ENCODE measurements at places on chromosomes 13 and 19.

- no peak for DNase-seq
Measured at GRCh38 chr19:3573162-3573857, 566 bp downstream of the HMG20B start.

DNA sequence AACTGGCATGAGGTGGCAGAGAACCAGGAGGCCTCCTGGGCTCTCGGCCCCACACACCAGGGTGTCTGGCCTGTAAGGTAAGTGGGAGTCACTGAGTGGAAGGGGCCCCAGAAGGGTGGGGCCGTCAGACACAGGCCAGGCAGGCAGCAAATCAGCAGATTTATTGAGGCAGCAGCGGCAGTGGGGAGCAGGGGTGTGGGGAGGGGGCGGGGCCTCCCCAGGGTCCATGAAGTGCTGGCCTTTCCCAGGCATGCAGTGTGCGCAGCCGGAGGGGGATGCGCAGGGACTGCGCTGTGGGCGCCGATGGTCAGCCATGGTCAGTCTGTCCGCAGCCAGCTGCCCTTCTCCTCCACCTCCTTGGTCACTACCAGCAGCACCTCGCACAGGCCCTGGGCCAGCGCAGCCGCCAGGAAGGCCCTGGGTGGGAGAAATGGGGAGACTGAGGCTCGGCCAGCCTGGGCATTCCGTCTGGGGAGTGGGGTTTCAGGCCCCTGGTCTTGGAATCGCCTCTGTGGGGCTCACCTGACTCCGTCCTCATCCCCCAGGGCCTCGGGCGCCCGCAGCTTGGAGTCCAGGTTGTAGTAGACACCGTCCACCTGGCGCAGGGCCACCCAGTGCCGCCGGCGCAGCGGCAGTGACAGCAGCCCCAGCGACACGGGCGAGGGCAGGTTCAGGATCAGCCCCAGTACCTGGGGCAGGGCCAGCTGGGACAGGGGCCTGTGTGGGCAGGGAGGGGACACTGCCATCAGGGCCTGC, 5.0 kb downstream of the JOSD2 start:
- DNase-seq: no peak

- DNase-seq: peak; percentile 74
Measured at GRCh38 chr13:24671386-24672113, 8.7 kb upstream of the ATP12A start.

DNA sequence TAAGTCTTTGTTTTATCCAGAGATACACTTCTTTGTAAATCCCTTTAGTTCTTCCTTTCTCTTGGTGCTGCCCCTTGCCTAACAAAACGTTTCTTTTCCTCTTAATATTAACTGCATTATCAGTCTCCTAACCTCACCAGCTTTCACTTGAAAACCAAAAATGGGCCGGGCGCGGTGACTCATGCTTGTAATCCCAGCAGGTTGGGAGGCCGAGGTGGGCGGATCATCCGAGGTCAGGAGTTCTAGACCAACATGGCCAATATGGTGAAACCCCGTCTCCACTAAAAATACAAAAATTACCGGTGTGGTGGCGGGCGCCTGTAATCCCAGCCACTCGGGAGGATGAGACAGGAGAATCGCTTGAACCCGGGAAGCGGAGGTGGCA, 329.8 kb upstream of the MIR17HG start:
- no peak for DNase-seq

- DNase-seq: no peak
Measured at GRCh38 chr19:55588738-55589137, 8.1 kb upstream of the ZNF579 start.

GRCh38 chr13:50320271-50320862, 305.1 kb downstream of the KCNRG start:
- DNase-seq: no peak

GRCh38 chr19:51726049-51726448, 2.3 kb upstream of the HAS1 start:
- no peak for DNase-seq

- DNase-seq: no peak
Measured at GRCh38 chr19:13255041-13255718, 105.0 kb downstream of the IER2 start.

DNA sequence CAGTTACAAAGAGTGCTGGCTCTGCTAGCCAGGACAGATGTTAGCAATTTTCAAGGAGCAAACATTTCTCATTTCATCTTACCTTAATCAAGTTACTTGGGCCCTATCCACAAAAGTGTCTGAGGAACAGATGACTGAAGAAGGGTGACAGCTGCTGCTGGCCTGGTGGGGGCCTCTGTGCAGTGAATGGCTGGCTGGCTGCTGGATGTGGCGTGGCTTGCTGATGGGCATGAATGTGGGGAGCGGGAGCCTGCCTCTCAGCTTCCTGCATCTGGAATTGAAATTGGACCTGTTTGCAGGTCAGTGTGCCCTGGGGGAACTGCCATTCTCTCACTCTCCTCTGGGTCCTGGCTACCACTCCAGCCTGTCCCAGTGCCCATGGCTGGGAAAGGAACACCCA, 94.7 kb downstream of the RGCC start:
- no peak for DNase-seq

- DNase-seq: no peak
Measured at GRCh38 chr13:79915114-79915811, 425.7 kb downstream of the SPRY2 start.

DNA sequence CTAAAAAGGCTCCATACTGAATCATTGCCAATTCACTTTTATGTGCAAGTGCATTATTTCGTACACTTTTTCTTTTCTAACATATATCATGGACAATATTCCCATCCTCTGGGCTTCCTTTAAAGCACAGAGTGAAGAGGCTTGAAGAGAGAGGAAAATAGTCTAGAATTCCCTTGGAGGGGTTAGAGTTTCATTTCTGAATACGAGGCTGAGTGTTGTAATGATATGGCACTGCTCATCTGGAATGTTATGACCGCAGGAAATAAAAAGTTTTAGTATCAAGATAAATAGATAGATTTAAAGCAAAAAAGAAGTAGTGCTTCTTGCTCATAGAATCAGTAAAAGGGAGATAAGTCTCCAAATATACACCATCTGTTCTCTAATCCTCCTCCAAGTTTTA, 412.3 kb upstream of the SLITRK1 start:
- DNase-seq: no peak

GRCh38 chr13:47859165-47859564, 141.9 kb downstream of the SUCLA2 start:
- no peak for DNase-seq

GRCh38 chr19:49954092-49954829, 6.7 kb downstream of the SIGLEC11 start:
- DNase-seq: no peak

DNA sequence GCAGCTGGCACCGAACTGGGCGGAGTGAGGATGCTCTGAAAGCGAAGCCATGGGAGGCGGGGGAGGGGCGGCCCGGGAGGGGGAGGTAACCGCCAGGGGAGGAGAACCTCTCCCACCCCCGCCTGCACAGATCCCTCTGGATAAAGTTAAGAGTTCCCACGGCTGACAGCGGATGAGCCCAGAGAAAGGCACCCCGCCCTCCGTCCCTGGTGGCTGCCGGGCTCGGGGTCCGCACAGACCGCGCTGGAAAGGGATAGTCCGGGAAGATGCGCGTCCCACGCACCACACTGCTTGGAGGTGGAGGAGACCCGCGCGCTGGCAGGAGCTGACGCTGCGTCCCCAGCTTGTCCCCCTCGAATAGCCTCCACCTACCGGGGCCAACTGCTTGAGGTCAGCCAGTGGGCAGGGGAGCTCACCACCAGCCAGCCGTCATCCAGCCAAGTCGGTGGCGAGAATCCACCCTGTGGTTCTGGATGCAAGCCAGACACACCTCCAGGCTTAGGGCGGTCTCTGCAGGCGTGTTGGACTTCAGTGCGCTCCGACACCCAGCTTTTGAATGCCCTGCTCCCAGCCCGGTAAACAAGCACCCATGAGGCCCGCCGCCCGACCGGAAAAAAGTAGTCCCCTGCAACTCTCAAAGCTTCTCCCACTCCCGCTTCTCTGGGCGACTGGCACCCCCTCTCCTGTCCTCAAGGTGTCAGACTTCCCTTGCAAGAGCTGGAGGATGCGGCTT, at the start of gene TRPC4:
TRPC4 (minus strand) TSS at position 17 of the 733 bp plus-strand sequence. CDS start 86,439 bp downstream, outside the sequence.
- no peak for DNase-seq

DNA sequence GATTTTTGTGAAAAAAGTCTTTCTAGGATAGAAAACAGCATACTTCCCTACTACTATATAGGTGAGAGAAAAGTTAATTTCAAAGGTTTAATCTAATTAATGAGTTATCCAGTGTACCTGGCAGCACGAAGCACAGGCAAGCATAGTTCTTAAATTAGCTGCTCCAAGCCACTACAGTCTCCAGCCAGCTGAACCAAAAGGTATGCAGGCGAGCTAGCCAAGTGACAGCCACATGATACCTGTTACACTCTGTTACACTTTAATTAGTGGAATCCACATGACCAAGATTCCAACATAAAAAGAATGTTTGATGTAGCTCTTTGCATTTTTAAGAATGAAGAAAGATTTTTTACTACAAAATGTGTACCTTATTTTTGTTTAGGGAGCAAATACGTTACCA, 15.5 kb downstream of the SLC25A30 start:
- no peak for DNase-seq

DNA sequence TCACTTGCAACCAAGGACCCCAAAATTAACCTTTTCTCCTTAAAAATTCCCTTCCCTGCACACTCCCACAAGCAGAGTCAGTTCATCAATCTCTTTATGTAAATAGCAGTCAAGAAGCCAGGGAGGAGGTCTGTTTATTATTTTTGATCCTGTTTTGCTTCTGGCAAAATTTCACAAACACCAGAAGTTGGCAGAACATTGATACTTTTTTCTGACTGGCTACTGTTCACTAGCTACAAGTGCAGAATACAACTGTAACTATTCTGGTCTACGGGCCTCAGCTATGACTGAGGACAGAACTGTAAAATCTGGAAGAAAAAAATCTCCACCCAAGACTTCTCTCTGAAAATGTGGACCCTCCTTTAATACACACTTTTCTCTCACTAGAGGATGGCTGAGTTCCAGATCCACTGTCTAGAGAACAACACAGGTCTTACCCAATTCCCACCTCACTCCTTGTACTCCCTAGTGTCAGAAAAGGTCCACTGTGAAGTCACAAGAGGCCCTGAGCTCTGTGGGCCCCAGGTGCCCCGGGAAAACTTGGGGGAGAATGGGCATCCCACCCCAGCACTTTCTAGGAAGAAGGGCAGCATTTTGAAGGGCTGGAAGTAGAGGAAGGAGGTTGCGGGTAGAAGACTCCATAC, 14.5 kb downstream of the STARD13 start:
- DNase-seq: no peak

GRCh38 chr19:16649734-16650133, 10.2 kb downstream of the SMIM7 start:
- DNase-seq: peak; percentile 18

DNA sequence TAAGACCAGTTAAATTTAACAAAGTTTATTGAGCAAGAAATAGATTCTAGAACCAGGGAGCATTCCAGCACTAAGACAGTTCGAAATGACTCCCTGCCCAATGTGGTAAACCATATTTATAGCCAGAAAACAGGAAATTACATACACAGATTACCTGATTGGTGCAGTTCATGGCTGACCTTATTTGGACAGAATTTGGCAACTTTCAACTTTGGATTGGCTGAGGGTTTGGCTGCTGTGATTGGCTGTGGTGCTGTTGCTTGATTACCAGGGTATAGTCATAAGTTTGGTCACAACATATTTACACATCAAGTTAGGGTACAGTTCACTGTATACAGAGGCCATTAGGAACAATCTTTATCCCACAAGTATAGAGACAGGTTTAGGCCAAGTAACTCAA, 984.8 kb upstream of the MIR17HG start:
- no peak for DNase-seq

DNA sequence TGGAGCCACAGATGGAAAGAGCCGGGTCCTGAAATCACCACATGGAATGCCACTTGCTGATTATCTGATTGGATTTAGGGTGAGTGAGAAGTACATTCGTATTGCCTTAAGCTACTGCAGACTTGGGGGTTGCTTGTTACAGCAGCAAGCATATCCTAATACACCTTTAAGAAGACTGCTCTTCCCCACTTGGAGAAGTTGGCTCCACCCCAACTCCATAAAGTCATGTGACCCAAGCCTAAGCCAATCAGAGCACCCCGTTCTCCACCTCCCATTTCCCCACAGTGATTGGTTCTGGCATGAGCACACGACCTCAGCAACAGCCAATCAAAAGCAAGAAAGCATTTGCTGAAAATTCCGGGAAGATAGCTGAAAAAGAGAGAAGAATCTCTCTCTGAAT, 23.1 kb downstream of the CACNA1A start:
- DNase-seq: no peak

DNA sequence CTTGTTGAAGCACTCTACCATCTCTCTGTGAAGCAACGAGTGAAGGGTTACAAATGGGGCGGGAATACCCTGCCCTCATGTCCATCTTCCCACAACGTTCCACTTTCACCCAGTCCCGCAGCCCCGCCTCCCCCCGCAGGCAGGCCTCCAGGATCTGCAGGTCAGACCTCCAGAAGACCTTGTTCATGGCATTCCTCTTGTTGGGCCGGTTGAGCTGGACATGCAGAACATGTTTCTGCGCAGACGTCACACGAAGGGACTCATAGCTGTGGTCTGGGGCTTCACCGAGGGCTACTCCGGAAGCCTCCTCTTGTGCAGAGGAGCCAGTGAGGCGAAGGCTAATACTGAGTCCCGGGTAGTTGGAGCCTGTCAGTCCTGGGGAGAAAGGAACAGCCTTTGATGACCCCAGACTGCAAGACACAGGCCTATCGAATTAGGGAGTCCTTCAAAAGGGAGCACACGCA, 420 bp downstream of the ECH1 start:
- peak; percentile 69 for DNase-seq

DNA sequence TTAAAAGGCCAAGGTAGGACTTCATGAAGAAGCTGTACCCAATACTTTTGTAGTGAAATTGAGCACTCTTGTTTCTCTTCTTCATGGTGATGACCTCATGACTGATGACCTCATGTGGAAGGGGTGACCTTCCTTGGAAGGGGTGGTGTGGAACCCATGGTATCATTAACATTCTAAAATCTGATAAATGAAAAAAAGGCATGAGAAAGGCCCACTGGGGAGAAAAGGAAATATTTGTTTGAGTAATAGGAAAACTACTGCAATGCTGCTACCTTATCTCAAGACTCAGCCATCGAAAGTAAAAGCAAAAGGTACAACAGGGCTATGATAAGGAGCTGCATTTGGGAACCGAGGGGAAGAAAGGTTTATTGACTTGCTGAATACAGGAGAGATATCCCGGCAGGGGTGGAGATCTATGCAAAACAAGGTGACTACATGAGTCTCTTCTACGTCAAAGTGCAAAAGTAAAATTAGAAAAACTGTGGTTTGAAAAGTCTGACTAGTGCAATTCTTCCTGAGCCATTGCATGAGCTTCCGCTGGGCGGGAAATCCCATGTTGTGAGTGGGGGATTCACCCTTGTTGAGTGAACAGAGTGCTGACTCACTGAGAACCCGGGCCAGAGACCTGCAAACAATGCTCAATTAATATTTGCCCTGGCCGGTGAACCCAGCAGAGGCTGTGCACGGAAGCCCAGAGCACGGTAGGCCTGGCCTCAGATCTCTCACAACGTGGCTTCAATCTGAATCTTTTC, 138.9 kb upstream of the RFC3 start:
- DNase-seq: peak; percentile 8

Data from NCI-H510A treated with DMSO at 0.1 percent for 48 hours (cell line).